ENCODE measurements at places on chromosomes 4 and X.
A peak's percentile ranks its signal among the peaks of the same experiment; 100 is the strongest.

GRCh38 chr4:118712872-118713271, 27.7 kb downstream of the METTL14 start:
- DNase-seq: peak; percentile 14

DNA sequence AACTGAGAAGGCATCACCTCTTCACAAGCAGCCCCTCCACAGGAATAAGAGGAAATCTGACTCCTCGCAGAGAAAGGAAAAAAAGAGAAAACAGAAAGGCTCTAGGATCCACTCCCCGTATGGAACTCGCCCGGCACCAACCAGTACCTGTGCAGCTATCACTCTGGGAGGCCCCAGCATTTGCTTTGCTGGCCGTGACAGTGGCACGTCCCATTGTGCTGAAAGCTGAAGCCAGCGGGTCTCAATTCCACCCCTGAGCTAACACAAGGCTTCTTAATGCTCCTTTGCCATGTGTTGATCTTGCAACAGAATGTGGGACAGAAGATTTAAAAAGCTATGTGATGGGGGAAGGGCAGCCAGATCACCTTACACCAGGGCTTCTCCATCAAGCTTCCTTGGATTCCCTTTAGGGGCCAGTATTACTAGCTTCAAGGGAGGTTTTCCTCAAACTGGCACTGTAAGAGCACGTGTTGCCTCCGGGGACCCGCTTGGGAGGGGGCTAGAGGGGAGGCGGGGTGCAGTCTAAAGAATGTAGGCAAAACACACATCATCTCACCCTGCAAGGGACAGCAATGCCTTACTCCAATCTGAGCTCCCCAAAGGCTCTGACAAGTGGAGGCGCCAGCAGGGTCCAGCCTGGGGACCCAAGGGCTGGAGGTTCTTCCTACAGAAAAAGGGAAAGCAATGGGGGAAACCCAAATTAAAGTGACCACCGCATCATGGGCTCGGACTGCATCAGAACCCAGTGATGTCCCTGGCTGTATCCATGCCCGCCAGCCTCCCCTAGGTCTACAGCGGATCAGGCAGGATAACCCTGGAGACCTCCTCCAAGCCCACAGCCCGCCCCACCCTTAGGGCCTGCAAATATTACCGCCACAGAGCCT, 1.2 kb downstream of the USP46 start:
- DNase-seq: peak; percentile 65

DNA sequence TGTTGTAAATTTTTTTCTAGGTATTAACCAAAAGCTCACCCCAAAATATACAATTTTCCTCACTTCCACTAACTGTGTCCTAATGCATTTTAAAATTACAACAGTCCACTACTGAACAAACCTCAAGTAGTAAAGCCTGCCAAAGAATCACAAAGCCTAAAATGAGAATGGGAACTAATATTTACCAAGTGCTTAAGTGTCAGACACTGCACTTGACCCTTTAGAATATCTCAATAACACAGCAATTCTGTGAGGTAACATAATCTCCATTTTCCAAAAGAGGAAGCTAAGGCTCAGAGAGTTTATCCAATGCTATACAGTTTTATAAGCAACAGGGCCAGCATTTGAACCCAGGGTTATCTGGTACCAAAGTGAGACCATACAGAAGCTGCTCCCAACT, 4.9 kb downstream of the SLC9A7 start:
- DNase-seq: no peak

GRCh38 chr4:145881576-145881975, 57.0 kb downstream of the ZNF827 start:
- no peak for DNase-seq

DNA sequence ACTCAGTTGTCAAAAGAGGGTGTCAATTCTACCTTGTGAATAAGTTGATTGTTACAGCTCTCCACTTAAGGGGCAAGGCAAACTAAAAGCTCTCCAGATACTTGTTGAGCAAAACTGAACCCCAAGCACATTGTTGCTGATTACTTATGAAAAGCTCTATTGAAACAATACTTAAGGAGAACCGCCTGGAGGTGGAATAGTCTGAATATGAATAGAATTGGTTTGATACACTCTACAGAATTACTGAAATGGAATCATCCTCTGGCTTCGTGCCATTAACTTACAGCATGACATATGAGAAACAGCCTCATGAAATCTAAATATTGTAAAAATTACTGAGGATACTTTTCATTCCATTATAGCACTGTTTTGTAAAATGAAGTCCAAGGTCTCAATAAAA, 127.0 kb upstream of the SH3RF1 start:
- DNase-seq: peak; percentile 51

DNA sequence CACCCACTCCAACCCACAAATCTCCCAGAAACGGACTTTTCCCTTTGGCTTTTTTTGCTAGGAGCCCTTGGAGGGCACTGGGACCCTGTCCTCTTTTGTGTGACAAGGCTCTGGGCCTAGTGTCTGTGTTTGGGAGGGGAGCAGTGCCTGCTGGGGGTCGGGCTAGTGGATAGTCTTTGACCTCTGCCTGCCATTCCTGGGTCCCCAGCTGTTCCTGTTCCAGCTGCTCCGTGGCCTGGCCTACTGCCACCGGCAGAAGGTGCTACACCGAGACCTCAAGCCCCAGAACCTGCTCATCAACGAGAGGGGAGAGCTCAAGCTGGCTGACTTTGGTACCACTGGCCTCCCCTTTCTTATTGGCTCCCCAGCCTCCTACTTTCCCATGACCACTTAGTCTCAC, 6.7 kb upstream of the USP11 start:
- no peak for DNase-seq

- peak; percentile 57 for DNase-seq
Measured at GRCh38 chrX:15750611-15751154, 12.6 kb downstream of the CA5B start.

GRCh38 chr4:55549888-55550287, 3.2 kb upstream of the CLOCK start:
- DNase-seq: peak; percentile 60

DNA sequence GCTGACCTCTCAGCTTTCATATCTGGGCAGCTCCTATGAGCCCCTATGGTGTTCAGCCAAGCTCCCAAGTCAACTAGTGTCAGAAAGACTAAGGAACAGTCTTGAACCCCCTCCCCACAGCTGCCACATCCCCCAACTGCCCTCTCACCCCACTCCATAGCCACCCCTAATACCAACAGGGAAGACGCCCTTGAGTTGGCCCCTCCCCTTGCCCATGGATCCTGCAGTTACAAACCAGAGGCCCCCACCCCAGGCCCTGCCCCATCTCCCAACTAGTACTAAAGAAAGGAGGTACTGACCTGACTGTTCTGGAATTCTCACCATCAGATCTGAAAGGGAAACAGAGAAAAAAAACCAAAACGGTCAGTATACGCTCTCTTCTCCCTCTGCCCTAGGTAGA, 10.2 kb upstream of the IQSEC2 start:
- no peak for DNase-seq

GRCh38 chrX:49656533-49656932, 39.3 kb downstream of the PAGE1 start:
- no peak for DNase-seq

DNA sequence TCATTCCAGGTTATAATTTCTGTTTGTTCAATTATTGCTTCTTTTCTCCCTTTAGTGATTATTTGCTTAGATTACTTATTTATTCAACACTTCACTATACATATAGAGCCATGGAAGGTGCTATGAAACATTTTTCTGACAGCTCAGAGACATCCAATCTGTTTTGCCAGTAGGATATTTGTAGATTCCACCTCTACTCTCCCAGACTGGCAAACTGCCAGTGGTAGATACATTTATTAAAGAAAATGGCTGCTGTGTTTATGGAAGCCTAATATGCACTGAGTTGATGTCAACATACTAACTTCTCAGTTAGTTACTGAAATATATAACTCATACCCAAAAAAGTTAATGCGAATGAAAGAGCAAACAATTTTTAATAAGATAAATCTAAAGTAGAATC, 348.6 kb downstream of the TRAM1L1 start:
- DNase-seq: no peak

DNA sequence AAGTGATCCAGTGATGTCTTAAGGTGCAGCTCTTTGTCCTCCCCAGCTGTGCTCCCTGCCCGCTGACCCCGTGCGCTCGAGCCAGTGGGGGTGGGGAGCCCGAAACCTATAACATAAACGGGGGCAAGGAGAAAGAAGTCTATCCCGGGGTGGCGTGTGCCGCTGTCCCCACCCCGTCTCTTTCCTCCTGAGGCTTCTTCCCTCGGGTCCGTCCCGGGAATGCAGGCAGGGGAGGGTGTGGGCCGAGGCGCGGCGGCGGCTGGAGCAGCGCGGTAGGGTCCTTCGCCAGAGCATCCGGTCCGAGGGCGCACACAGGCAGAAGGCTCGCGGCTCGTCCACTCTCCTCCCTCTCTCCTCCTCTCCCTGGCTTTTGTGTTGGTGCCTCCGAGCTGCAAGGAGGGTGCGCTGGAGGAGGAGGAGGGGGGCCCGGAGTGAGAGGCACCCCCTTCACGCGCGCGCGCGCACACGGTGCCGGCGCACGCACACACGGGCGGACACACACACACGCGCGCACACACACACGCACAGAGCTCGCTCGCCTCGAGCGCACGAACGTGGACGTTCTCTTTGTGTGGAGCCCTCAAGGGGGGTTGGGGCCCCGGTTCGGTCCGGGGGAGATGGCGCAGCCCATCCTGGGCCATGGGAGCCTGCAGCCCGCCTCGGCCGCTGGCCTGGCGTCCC, at the start of gene RAB33A:
TSS of gene RAB33A (plus strand) at position 517 of the 681 bp plus-strand sequence. CDS start at position 618, 101 bp downstream.
- DNase-seq: peak; percentile 36

GRCh38 chrX:130944230-130944629, 41.2 kb upstream of the ENOX2 start:
- no peak for DNase-seq

- no peak for DNase-seq
Measured at GRCh38 chr4:79399076-79399475, 9.0 kb downstream of the GK2 start.

- DNase-seq: peak; percentile 48
Measured at GRCh38 chr4:114040319-114041116, 61.1 kb upstream of the ARSJ start.

GRCh38 chr4:87932718-87933141, 42.8 kb upstream of the SPP1 start:
- DNase-seq: no peak

GRCh38 chrX:78532363-78532762, 126.8 kb downstream of the RTL3 start:
- DNase-seq: no peak

DNA sequence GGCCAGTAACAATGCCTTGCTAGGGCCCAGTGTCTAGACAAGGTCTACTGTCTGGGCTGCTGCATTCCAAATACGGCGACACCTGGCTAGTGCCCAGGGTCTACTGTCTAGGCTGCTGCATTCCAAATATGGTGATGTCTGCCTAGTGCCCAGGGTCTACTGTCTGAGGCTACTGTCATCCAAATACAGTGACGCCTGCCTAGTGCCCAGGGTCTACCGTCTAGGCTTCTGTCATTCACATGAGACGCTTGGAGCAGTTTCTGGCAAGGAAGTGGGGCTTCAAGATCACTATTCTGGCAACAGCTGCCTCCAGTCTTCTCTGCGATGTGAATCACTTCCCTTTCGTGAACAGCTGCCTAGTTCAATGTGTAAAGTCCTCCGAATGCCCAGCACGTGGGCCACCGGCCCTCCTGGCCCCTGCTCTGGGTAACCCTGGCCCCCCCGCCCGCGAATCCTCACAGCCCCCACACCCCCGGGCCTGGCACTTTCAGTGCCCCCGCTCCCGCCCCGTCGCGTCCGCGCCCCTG, 12.7 kb downstream of the ACOX3 start:
- DNase-seq: peak; percentile 46

DNA sequence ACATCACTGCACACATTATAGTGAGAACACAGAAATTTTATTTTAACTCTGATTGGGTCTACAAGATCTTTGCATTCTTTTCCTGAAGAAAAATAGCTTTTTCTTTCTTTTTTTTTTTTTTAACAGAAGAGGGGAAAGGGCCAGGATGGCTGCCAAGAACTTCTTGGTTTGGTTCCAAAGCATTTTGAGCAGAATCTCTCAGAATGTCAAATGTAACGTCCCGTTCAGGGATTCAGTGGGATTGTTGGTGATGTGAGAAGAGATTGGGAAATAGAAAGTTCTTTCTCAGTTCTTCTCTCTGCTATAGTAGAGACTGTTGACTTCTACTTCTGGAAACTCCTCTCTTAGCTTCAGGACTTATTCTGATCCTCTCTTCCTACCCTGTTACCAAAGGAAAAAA, 70.9 kb upstream of the CBR4 start:
- DNase-seq: peak; percentile 38

GRCh38 chr4:110586131-110586850, 36.6 kb downstream of the PITX2 start:
- peak; percentile 69 for DNase-seq

DNA sequence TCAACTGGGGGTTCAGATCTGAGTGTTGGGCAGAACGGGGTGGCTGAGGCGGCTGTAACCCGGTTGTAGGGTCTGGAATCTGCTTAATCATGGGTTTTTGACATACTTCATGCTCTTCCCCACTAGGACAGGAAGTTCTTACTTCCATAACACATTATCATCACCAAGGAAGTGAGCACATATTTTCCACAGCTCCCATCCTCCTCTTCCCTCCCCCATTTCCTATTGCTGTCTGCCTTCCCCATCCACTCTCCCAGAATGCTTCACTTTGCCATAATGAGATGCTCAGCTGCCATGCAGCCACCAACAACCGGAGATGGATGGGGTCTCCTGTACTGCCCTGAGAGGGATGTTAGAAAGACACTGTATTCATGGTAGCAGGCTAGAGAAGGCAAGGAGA, 6.4 kb upstream of the DCUN1D4 start:
- peak; percentile 30 for DNase-seq

- no peak for DNase-seq
Measured at GRCh38 chrX:136182414-136182813, 35.1 kb downstream of the FHL1 start.

GRCh38 chr4:27807207-27807606, 946.6 kb downstream of the STIM2 start:
- peak; percentile 22 for DNase-seq

DNA sequence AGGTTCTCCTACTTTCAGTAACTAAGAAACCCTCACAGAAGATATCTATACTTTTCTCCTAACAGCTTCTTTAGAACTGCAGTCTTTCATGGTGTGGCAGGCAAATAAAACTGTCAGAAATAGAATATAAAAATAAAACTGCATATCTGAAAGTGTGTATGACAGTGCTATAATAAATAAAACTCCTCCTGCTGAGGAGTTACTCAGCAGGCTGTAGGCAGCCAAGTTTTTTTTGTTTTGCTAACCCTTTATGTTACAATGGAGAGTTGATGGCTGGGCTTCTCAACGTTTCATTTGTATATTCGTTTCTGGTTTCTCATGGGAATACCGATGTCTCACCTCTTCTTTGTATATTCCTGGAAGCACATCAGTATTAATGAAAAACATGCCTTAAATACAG, 18.2 kb upstream of the UGT2B10 start:
- DNase-seq: no peak

GRCh38 chr4:163703251-163703650, 208.8 kb downstream of the TMA16 start:
- no peak for DNase-seq

Data from mesenchymal stem cell (in vitro differentiated cells and primary cell).